Stimulated activated CD8-positive, alpha-beta memory T cell treated with anti-CD3 and anti-CD28 coated beads, Interleukin-15, amount 100 ng/mL, for 4 hours (primary cell): ENCODE measurements at places on chromosomes 7 and 10.

GRCh38 chr7:34260279-34260678, 354.9 kb downstream of the BMPER start:
- no peak for DNase-seq

DNA sequence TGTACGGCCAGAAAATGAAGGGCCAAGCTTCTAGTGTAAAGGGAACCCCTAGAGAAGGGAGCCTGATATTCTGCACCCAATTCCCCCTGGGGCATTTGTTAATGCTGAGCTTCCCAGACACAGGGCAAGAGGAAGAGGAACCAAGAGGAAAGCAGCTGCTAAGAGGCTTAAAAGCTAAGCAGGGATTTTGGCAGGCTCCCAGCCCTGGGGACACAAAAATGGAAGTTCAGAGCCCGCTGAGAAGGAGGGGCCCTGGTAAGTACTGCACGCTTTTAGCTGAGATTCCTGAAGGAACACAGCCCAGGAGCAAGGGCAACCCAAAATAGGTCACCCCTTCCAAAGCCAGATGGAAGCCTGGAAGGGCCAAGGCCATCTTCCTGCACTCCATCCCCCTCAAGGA, 387.3 kb upstream of the MGMT start:
- DNase-seq, result no peak

DNA sequence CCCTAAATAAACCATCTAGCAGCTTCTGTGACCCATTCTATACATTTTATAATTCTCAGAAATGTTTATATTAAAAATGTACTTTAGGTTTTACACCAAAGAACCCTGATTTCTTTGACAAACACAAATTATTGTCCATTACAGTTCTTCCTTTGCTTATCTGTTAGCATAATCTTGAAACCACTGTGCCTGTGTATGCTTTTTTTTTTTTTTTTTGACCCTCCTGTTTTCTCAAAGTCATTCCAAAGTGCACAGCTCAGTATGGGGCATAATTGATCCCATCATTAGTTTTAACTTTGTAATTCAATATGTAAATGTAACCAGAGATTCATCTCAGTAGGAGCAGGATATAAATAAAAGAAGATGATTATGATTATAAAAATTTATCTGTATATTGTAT, 229.3 kb downstream of the DGKB start:
- no peak for DNase-seq

DNA sequence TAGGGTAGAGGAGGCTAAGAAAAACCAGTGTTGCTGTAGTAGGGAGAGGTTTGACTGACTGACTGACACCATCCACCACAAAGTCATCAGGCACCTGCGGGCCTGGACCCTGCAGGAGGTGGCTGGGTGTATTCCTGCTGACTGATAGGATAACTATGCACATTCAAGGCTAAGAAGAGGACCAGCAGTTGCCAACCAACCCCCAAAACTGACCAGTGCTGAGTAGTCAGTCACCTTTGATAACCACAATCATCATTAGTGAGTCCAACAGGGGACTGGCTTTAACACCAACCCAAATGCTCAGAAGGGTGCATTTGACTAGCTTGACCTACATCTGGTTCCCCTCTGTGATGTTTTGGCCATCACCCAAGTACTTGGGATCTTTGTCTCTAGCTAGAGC, 30.5 kb downstream of the PLXNA4 start:
- no peak for DNase-seq

DNA sequence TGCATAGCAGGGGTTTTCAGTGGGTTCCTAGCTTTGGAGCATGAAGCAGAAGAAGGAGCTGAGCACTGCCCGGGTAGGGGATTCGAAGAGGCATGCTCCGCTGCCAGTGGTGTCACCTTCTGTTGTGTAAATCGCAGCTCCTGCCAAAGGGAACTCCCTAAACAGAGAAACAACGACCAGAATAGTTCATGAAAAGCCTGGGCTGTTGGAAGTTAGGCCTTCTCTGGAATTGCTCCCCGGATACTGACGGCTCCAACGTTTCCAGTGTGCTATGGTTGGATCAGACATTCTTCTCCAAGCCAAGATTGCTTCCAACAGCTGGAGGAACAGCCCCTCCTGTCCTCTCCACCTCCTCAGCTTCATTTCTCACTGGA, 546.0 kb upstream of the FZD8 start:
- DNase-seq, result no peak

GRCh38 chr7:106037489-106038176, 74.5 kb downstream of the SYPL1 start:
- no peak for DNase-seq

DNA sequence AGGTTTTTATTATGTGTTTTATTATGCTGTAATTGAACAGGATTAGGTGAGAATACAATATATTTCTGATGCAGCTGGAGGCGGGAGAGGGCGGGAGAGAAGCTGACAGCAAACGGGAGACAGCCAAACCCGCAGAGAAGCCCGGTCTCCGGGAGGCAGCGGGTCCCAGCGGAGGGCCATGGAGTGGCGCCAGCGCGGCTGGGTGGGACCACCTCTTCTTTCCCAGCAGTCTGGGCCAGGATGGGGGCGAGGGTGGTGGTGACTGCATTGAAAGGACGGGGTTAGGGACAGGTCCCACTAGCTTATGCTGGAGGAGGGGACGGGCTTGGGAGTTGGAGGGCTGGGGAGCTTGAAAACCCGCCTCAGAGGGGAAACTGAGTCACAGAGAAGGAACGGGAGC, 14.5 kb upstream of the KAZALD1 start:
- DNase-seq, result no peak

- peak; percentile 42 for DNase-seq
Measured at GRCh38 chr7:105656922-105657521, 75.7 kb upstream of the EFCAB10 start.

DNA sequence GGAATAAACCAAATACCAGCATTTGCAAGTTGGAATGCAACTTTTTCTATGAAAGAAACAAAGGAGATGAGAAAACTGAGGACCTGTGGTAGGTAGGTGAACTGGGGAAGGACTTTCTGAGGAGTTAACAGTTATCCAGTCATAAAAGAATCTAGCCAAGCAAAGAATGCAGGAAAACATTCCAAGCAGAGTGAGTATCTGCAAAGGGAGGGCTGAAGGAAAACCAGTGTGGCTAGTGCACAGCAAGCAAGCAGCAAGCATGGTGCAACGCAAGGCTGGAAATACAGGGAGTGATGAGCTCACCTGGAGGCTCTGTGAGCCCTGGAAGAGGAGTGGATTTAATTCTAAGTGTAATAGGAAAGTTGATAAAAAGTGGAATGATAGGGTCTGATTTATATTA, 44.0 kb downstream of the RTKN2 start:
- DNase-seq, result no peak

GRCh38 chr7:148274118-148274517, 316.4 kb upstream of the C7orf33 start:
- no peak for DNase-seq

DNA sequence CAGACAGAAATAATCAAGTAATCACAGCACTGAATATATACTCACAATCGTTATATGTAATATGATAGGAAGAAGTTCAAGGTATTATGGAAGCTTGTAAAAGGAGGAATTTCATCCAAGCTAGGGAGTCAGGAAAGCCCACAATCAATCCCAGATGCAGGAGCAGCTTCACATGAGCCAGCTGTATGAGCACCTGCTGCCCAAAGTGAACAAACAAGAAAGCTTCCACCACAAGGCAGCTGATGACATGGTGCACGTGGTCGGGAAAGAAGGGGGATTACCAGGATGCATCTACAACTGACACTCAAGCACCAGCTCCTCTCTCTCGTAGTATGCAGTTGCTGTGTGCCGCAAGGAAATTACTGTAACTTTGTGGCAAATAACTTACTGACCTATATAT, 225.2 kb downstream of the XPNPEP1 start:
- no peak for DNase-seq

GRCh38 chr10:127679642-127680255, 57.2 kb upstream of the FOXI2 start:
- no peak for DNase-seq

DNA sequence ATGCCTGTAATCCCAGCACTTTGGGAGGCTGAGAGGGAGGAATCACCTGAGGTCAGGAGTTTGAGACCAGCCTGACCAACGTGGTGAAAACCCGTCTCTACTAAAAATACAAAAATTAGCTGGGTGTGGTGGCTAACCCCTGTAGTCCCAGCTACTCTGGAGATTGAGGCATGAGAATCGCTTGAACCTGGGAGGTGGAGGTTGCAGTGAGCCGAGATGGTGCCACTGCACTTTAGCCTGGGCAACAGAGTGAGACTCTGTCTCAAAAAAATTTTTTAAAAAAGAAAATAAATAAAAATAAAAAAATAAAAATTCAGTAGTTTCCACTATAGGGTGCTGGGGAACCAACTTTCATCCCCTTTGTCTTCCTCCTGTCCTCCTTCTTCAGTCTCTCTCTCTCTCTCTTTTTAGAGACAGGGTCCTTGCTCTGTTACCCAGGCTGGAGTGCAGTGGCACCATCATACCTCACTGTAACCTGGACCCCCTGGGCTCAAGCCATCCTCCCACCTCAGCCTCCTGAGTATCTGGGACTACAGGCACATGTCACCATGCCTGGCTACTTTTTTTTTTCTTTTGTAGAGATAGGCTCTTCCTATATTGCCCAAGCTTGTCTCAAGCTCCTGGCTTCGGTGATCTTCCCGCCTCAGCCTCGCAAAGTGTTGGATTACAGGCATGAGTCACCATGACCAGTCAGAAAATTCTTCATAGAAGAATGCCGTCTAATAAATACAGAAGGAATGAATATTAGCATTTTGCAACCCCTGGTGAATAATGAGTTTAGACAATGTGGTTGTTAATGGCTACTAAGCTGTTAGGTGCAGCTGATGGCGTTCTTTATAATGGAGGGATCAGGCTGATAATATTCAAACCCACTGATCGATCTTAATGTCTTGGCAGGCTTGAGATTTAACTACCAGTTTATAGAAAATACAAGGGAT, 20.6 kb downstream of the RBM20 start:
- no peak for DNase-seq

DNA sequence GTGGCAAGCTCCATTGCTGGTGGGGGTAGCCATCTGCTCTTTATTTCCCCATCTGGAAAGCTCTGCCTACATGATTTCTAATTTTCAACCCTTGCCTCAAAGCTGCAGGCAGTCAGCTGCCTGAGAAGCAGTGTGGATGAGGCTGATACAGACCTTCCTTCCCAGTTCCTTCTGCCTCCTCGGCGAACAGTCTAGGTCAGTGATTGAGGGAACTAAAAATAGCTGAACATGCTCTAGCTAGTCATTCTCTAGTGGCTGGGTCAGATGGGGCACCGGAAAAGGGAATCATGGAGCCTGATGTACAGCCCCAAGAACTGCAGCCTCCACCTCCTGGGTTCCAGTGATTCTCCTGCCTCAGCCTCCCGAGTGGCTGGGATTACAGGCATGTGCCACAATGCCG, 48.7 kb downstream of the NAMPT start:
- no peak for DNase-seq
